ENCODE measurements at places on chromosomes 13 and 19.
A peak's percentile ranks its signal among the peaks of the same experiment; 100 is the strongest.

DNA sequence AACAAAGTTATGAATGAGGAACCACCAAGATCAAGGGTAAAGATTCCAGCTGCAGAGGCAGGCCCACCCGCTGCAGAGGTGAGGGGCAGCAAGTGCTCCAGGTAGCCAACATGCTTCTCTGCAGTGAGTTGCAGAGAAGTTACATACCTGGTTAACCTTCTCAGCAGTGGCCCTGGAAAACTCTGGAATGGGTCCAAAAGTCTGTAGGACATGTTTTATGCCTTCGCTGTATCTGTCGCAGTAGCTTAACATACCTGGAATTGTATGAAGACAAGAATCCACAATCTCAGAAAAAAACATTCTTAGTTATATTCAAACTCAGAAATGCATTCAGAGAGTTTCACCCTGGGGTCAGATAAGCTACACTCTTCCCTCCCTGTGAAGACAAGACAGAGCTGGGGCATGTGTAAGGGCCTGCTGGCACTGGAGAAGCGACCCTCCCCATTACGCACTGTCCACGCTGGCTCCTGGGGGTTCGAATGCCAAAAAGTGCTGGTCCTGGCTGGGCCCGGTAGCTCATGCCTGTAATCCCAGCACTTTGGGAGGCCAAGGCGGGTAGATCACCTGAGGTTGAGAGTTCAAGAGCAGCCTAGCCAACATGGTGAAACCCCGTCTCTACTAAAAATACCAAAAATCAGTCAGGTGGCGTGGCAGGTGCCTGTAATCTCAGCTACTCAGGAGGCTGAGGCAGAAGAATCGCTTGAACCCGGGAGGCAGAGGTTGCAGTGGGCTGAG lies 121.0 kb downstream of the CRYL1 start:
- no peak for DNase-seq

GRCh38 chr13:73216381-73216831 lies 157.6 kb downstream of the KLF5 start:
- peak; percentile 7 for DNase-seq

DNA sequence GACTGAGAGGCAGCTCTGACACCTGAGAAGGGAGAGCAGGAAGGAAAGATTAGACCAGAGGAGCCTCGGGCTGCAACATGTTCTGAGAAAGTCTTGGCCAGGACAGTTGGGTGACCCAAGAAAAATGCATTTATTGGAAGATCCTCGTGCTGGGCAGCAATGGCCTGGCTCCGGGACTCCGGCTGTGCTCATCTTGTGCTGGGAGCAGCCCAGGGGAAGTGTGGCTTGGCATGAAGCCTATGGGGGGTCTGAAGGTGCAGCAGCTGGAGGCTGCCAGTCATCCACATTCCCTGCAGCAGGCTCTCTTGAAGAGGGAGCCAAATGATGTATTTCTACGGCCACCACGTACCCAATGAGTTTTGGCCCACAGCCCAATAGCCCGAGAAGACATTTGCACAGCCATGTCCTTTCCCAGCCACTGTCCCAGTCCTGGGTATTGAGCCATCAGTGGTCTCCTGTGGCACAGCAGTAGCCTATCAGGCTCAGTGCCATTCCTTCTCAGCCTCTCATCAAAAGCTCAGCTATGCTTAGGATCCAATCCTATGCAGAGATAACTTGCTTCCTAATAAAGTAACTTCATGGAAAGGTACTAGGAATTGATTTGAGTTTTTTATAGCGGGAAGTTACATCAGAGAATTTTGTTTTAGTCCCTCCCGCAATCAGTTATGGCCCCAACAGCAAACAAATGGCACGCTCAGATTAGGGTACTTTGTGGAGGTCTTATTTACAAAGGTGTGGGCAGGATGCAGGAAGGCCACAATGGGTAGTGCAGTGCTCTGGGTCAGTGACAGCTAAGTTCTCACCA lies 76.0 kb upstream of the MEDAG start:
- peak; percentile 53 for DNase-seq

DNA sequence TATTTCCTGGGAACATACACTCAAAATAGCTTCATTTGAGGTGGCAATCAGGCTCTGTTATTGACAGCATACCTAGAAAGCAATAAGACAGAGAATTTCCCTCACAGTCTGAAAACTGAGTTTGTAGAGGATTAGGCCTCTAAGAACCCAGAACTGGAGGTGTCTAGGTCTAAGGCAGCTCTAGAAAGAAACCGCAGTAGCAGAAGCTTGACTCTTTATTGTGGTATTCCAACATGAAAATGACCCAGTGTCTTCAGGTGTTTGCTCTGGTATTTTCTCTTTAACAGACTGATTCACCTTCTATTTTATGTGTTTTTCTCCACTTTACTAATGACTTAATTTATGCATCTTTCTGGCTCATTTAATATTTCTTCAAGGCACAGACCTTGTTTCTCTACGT lies 8.5 kb downstream of the COG6 start:
- no peak for DNase-seq

DNA sequence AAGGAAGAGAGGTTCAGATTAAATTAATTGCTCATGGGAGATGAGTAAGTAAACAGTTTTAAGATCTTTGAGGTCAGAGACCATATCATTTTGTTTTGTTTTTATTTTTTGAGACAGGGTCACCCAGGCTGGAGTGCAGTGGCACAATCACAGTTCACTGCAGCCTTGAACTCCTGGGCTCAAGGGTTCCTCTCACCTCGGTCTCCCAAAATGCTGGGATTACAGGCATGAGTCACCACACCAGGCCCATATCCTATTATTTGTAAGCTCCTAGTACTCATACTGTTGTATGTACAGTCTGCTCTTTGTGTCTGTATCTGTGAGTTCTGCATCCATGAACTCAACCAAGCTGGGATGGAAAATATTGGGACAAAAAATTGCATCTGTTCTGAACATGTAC lies 6.0 kb upstream of the RASL11A start:
- no peak for DNase-seq

GRCh38 chr19:39745643-39746042 lies 7.8 kb upstream of the CLC start:
- no peak for DNase-seq

GRCh38 chr13:45527699-45528462 lies 63.1 kb downstream of the COG3 start:
- DNase-seq = no peak

GRCh38 chr19:10535613-10536012 lies 8.1 kb upstream of the ATG4D start:
- no peak for DNase-seq

DNA sequence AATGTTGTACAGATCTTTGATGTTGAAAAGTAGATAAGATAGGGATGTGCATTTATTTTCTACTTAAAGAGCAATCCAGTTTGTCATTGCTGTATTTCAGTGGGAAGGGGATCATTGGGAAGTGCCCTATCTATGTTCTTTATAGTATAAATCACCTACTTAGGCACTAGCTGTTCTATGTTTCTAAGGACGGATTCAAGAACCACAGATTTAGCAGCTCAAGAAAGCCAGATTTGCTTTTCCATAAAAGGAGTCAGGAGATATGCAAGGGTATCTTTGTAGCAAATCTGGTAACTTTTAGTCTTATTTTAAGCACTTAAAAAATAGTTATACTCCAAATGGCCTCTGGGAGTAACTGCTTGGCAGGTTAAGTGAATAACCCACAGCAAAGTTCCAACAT lies 23.7 kb downstream of the DCLK1 start:
- no peak for DNase-seq

DNA sequence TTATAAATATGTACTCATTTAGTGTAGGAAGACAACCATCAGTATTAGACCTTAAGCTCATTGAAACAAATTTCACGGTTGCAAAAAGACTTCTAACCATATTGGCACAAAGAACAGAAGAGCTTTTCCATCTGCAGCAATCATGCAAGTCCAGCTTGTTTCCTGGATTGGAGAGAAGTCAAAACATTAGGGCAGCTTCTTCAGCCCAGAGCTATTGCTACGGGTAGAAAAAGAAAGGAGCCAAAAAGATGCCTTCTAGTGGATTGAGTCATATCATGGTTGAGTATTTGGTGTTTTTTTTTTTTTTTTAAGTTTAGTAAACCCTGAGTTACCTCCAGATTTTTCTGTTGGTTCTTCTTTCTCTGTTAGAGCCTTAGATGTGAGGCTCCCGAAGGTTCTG lies 99.8 kb downstream of the WDFY2 start:
- no peak for DNase-seq

DNA sequence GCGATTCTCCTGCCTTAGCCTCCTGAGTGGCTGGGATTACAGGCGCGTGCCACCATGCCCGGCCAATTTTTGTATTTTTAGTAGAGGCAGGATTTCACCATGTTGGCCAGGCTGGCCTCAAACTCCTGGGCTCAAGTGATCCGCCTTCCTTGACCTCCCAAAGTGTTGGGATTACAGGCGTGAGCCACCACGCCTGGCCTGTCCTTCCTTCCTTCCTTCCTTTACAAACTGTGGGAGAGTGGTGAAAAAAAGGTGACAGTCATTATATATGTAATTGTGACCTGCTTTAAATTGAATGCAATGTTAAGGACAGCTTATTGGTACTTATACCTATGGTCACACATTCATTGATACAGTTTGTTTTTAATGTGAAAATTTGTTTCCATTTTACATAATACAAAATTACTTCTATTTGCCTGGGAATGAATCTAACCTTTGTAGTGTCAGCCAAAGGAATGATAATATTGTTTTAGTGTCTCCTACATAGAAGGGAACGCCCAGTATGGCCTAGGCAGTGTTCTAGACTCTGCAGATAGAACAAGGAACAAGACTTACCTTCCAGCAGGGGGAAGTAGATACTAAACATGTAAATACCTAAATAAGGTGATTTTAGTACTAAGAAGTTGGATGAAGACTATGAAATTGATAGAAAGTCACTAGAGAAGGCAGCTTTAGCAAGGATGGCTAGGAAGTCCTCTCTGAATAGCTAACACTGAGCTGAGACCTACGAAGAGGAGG lies 146.3 kb downstream of the GGACT start:
- DNase-seq = no peak

- DNase-seq = no peak
These were observed 15.4 kb upstream of the CHAMP1 start for GRCh38 chr13:114298866-114299265.

DNA sequence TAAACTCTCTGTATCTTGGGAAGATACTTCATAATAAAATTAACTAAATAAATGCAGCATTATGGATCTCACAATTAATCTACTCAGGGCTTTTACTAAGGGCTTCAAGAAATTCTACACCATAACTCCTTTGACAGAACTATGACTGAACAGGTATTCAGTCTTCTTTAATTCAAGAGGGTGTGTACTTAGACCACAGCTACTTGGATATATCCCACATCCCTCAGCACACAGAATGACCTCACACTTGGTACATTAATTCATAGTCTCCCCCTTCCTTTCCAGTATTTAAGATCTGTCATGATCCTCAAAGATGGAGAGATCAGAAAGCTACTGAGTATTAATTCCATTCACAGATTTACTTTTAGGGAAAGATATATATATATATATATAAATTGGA lies 11.6 kb downstream of the DIAPH3 start:
- DNase-seq = no peak

GRCh38 chr19:32914879-32915660 lies 45.5 kb upstream of the SLC7A9 start:
- DNase-seq = peak; percentile 38

DNA sequence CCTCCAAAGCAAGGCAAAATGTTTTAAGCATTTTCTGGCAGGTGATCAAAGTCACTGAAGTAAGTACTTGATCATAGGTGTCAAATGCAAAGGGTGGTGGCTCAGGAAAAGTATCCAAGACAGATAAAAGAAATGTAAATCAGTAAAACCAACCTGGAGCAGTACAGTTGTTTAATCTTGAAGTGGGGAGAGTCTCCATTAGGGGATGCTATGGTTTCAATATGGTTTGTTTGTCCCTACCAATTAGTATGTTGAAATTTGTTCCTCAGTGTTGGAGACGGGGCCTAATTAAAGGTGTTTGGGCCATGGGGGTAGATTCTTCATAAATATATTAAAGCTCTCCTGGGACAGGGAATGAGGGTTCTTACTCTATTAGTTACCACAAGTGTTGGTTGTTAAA lies 1781.7 kb upstream of the PRR20A start:
- no peak for DNase-seq

DNA sequence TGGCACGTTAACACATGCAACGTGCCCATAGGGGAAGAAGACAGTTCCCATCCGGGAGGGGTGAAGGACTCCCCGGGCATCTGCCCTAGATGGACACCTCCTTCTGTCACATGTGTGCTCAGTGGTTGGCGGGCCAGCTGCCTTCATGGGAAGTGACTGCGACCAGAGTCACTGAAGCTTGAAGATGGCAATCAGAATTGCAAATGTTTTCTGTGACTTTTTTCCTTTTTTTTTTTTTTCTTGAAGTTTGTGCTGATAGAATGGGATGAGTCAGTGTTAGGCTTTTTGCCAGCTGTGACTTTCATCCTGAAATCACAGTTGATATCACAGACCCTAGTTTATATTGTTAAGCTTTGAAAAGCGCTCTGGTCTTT lies 109.2 kb upstream of the MCF2L start:
- DNase-seq = no peak

- no peak for DNase-seq
These were observed 176.8 kb upstream of the ZNF507 start for GRCh38 chr19:32168606-32169005.

DNA sequence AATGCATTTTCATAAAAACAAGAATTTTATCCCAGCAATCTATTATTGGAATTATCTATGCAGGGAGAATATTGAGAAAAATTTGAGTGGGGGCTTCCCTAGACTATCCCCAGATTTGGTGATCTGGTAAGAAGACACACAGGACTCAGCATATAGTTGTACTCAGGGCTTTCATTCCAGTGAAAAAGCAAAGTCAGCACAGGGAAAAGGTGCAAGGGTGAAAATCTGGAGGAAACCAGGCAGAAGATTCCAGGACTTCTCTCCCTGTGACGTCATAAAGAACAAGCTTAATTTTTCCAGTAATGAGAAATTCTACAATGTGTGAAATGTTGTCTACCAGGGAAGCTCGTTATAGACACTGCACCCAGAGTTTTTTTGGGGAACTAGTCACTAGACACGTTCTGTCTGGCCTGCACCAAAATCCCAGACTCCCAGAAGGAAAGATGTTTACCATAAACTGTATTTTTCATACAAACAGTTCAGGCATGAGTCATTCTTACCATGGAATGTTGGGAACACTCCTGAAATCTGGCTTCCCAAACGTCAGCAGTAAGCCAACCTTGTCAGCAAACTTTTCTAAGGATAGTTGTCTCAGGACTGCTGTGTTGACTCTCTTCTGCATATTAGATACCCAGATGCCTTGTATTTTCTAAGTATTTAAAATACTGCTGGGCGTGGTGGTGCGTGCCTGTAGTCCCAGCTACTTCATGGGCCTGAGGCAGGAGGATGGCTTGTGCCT lies 107.4 kb downstream of the DNAJC3 start:
- peak; percentile 57 for DNase-seq

DNA sequence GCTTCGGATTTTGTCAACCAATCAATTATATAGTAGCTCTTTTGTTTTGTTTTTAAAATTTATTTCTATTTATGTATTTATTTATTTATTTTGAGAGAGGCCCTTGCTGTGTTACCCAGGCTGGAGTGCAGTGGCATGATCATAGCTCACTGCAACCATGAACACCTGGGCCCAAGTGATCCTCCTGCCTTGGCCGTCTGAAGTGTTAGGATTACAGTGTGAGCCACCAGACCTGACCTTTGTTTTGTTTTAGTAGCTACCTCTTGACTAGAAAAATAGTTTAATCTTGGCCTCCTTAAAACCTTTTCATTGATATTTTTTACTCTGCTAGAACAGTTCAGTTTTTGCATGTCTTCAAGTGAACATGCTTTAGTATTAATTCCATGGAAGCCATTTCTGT lies 15.1 kb downstream of the GARRE1 start:
- DNase-seq = no peak
